ENCODE measurements at places on chromosomes 12 and 14.

DNA sequence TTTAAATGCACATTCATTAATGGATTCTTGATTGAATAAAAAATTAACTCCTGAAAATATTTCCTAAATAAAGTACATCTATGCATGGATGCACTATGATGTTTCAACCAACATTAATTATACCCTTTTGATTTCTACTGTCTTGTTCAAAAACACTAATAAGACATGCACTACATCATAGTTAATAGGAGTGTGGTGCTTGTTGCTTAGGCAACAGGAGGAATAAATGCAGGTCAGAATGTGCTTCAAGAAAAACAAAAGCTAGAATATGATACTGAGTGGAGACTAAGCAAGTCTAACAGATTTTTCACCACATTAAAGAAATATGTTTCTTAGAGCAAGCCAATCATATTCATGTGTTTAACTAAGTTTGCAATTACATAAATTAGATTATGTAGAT is 495.8 kb upstream of the GARIN6 start:
- DNase-seq = no peak

- no peak for DNase-seq
Measured at GRCh38 chr12:67425394-67425793, 156.2 kb downstream of the CAND1 start.

DNA sequence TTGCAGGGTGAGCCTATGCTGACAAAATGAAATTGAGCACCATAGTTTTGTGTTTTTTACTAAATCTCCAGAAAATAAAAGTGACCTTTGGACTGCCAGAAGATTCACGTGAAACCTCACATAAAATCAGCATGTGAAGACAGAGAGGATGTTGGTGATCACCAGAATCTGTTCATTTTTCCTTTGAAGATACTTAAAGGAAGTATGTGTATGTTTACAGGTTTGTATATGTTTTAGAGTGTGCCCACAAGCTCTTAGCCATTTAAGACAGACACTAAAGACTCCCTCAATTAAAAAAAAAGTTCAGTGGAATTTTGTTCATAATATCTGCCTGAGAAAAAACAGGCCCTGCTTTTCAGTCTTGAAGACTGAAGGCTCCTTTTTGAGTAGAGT is 25.9 kb downstream of the DDX47 start:
- DNase-seq = no peak

- DNase-seq = no peak
Measured at GRCh38 chr14:61484826-61485584, 163.6 kb downstream of the PRKCH start.

- no peak for DNase-seq
Measured at GRCh38 chr14:61498811-61499210, 177.4 kb downstream of the PRKCH start.

DNA sequence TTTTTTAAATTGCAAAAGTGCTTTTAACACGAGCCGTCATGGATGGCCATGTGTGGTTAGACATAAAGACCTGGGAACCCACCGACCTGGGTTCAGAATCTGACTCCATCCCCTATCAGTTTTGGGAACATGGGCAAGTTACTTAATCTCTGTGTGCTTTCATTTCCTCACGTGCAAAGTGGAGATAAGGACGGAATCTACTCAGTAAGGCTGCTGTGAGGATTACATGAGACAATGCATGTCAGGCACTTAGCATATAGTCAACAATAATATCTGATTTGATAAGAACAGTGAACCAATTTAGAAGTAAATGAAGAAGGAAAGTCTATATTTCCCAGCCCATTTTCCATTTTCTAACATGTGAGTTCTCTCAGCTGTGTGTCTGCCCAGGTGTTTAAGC is 235.4 kb downstream of the SUDS3 start:
- no peak for DNase-seq

- DNase-seq = no peak
Measured at GRCh38 chr14:105210266-105211025, 29.3 kb upstream of the NUDT14 start.

DNA sequence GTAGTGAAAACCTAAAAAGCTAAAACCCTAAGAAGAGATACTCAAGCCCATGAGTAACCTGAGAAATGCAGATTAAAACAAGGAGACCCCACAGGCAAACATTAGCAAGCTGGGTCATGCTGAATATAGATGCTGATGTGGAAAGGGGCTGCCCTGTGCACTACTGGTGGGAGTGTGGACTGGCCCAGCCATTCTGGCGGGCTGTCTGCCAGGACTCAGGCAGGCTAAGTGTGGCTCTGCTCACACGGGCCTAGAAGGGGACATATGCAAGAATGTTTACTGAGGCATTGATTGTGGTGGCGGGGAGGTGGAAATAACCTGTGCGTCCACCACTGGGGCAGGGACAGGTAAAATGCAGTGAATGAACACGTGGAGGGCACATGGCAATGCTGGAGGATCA is 48.3 kb downstream of the SPTB start:
- DNase-seq = no peak

DNA sequence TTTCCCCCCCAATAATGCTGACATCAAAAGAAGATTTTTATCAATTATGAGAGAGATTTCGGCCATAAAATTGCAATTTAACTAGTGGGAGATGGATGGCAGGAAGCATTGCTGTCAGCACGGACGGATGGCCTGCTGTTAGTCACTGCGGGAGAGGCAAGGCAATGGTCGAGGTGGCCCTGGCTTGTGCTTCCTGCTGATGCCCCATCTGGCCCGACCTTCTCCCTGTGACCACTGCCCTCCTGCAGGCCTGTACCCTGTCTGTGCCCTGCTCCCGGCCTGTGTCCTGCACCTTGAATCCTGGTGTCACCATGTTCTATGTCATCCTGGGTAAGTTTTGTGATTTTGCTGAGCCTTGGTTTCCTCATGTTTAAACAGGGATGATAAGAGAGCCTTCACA is 67.6 kb downstream of the ADCK1 start:
- DNase-seq = no peak

- DNase-seq = no peak
Measured at GRCh38 chr12:26238341-26239121, 43.2 kb downstream of the SSPN start.

All from C1 segment of cervical spinal cord (tissue), 14 donors.